Upper lobe of left lung (tissue), 6 donors: ENCODE measurements at places on chromosomes 12 and 14.
A peak's percentile ranks its signal among the peaks of the same experiment; 100 is the strongest.

DNA sequence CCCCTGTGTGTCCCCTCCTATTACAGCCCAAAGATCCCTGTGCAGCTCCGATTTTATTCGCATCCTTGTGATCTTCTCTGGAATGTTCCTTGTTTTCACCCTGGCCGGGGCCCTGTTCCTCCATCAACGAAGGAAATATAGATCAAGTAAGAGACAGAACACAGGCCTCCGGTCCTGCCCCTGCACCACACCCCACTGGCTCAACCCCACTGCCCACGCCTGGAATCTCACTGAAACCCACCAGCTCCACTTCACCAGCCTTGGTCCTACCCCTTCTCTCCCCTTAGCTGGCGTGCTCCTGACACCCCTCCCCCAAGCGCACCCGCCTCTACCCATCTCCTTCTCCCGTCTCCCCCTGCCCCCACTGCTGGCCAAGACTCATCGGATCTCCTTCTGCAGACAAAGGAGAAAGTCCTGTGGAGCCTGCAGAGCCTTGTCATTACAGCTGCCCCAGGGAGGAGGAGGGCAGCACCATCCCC lies 934 bp upstream of the TAPBPL start:
- DNase-seq = no peak

GRCh38 chr12:52837781-52838608 lies 3.9 kb upstream of the KRT79 start:
- DNase-seq = no peak

GRCh38 chr12:53230108-53230845 lies 1.7 kb downstream of the RARG start:
- DNase-seq = peak; percentile 86

DNA sequence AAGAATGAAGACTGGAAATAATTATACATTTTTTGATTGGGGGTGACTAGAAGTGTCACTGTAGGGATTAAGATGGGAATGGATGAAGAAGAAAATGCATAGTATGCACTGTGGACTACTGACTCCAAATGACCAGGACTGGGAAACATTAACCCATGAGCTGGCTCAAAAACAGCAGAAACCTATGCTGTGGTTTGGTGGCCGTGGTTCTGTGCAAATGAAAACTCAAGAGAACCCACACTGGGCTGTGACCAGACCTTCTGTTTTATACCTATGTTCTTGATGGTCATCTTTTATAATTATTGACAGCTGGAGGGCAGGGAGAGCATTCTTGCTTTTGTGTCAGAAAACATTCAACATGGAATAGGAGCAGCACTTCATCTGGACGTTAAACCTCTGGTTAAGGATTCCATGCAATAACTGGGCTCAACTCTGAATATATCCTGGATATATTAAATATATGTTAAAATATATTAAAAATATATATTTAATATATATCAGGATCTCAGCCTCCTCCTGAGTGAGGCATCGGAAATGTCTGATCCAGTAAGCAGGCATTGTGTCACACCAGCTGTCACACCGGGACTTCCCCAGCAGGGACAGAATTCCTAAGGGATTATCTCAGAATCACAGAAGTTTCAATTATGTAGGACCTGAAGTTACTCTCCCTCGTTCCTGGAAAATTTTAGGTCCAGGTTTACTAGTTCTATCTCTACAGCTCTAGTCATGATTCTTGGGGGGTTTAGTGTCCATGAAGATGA lies 48.5 kb downstream of the BBS10 start:
- no peak for DNase-seq

- DNase-seq = no peak
These were observed 23.5 kb upstream of the SELPLG start for GRCh38 chr12:108657130-108657745.

DNA sequence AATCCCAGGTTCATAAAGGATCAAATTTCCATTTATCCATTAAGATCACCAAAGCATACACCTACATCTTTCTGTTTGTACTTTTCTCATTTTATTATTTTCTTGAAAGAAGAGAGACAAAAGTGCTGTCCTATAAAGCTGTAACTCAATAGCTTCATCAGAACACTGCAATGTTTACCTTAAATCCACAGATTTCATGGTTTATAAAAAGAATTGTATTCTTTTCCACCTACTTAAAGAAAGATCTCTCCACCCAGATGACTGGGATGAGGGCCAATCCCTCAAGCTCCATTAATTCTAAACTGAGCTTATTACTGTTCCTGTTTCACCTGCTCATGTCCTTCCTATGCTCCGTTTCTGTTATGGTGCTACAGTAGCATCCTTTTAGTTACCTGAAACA lies 470.6 kb downstream of the BCAT1 start:
- no peak for DNase-seq
